ENCODE measurements at places on chromosomes 3 and 15. TPM values are rescaled to one million over a fixed set of nuclear protein-coding genes. Genes with fewer than 3 reads are reported as not detected.
A peak's percentile ranks its signal among the peaks of the same experiment; 100 is the strongest.

GOLGA6D gene
- 0.30 TPM for total RNA-seq

DNA sequence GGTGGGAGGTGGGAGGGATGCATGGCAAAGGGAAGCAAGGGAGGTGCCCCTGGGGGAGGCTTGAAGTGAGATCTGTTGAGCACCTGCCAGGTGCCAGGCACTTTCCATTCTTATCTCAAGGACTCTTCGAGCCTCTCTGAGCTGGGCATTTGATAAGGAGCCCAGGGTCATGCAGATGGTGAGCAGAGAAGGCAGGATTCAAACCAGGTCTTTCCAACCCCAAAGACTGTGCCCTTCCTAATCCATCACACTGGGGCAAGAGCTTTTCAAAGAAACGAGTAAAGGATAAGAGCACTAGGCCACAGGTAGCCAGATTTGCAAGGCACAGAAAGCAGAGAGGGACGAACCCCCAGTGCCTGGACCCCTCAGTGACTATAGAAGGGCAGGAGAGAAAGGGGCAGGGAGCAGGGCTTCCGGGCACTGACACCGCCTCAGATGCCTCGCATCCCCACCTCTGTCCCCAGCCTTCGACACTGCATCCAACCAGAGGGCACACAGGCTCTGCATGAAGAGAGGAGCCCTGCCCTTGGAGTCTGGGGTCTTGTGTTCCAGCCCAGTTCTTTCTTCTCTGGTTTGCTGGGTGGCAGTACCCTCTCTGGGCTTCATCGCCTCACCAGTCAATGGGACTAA, 21.0 kb downstream of the IGDCC4 start:
- DNase-seq = no peak

CHRD gene
- 31.3 TPM for total RNA-seq

DNA sequence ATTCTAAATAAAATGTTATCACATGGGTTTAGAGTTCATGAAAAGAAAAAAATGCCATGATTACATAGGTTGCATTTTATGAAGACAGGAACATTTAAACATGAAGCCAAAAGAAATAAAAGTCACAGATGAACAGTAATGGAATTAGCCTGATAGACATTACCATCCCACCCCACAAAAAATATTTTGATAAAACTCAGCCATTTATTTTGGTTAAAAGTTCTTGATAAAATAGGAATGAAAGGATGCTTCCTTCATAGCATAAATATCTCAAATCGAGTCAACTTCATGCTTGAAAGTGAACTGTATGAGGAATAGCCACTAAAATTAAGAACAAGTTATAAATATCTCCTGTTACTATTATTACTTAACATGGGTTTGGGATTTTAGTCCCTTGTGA, 101.9 kb upstream of the TMC3 start:
- no peak for DNase-seq

DNA sequence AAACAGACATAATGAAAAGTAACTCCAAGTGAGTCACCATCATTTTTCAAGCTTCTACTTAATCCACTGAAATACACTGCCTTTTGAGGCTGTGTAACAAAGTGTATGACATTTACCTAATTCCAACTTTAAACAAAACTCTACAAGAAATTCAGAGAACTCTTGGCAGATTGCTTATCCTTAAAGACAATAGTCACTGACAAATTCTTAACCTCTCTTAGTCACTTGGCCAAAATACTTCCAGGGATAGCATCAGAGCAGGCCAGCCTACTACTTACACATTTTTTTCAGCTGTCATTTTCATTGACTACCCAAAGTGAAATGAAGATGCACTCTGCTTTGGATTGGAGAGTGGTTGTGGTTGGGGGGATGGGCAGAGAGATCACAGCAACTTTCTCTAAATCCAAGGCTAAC, 3.6 kb downstream of the WWTR1 start:
- no peak for DNase-seq

CHAC1 gene
- total RNA-seq = 5.6 TPM

MED12L gene
- total RNA-seq = 1.5 TPM

- no peak for DNase-seq
Observed at GRCh38 chr15:61383421-61383820, 154.3 kb upstream of the RORA start.

C3orf49 gene
- total RNA-seq = not detected

NCK1 gene
- 55.5 TPM for total RNA-seq

- DNase-seq = peak; percentile 48
Observed at GRCh38 chr3:30448450-30449289, 157.7 kb upstream of the TGFBR2 start.

DNA sequence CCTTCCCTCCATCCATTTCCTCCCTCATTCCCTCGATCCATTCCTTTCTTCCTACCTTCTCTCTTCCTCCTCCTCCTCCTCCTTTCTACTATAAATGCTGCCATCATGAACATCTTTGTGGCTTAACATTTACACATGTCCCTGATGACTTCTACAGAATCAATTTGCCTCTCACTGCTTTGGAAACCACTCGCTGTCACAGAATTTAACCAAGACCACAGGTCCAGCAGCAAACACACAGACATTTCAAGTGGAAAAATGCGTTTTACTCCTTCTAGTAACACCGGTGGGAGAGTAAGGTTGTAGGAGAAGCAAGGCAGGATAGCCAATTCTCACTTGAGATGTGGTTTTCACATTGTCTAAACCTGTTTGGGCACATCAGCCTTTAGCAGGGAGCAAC, 101.4 kb upstream of the LRIG1 start:
- no peak for DNase-seq

DNA sequence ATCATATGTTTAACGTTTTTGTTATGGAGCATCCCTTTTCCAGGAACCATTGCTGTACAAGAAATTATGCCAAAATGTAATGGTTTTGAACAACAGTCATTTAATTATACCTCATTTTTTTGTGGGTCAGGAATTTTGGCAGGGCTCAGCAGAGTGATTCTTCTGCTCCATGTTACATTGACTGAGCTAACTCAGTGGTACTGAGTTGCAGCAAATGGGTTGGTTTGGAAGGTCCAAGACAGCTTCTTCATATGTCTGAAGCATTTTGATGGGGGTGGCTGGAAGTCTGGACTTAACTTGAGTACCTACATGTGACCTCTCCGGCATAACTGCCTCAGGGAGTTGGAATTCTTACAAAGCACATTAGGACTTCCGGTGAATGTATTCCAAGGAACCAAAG, 26.0 kb upstream of the CMC1 start:
- no peak for DNase-seq

- DNase-seq = no peak
Observed at GRCh38 chr15:57236561-57237300, 139.6 kb upstream of the CGNL1 start.

SMCO1 gene
- total RNA-seq = 0.79 TPM

GRCh38 chr15:57031082-57031481, 112.6 kb downstream of the TCF12 start:
- DNase-seq = no peak

DNA sequence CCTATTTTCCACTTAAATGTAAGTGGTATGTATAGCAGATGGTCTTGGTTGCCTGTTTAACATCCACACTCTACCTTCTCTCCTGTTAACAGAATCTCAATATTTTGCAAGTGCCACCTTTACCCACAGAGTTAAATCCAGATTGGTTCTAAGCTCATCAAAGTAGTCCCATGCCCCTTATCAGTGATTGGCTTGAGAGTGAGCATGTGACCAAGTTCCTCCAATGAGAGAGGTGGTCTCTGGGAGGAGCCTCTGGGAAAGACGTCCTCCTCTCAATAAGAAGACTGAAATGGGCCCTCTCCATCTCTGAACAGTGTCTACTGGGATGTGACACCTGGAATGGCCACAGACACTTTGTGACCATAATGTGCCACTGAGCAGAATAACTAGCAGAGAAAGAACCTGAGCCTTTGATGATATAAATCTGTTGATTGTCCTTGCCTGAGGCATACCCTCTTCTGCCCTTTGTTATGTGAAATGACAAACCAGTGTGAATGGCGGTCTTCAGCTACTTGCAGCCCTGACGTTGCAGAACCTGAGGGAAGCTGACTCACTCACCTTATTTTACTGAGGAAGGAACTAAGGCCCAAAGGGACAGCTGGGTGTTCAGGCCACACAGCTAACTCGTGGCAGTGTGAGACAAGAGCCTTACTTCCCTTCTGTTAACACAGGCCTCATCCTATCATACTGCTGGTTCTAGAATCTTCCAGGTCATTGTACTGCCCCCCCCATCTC, 42.4 kb upstream of the LARS2 start:
- DNase-seq = no peak

GRCh38 chr3:24812116-24812515, 317.5 kb upstream of the THRB start:
- DNase-seq = no peak

HAPLN3 gene
- total RNA-seq = 4.4 TPM

CCR9 gene
- total RNA-seq = not detected

GRCh38 chr15:51672155-51672687, 9.1 kb upstream of the SCG3 start:
- no peak for DNase-seq

DNA sequence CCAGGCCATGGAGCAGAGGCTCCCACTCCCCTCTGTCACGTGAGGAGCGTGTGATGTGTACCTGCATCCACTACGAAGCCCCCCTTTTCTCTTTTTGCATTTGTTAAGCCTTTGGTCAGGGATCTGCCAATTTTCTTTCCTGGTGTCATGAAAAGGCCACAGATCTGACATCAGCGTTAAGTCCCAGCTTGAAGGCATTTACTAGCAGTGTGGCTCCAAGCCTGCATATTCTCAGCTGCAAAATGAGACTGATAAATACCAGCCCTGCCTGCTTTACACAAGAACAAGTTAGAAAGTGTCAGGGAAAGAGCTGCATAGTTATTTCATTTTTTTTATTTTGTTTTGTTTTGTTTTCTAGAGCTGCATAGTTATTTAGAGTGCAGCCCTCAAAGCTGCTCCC, 2.3 kb upstream of the ANKRD63 start:
- peak; percentile 84 for DNase-seq

IGSF11 gene
- 1.6 TPM for total RNA-seq

GRCh38 chr3:52265387-52265786, 13.1 kb downstream of the WDR82 start:
- DNase-seq = no peak

GRCh38 chr15:81889485-81889881, 156.3 kb downstream of the MEX3B start:
- DNase-seq = no peak

- no peak for DNase-seq
Observed at GRCh38 chr3:195705081-195705991, 15.4 kb upstream of the MUC20 start.

SNURF gene
- 19.1 TPM for total RNA-seq

CCRL2 gene
- total RNA-seq = 1.2 TPM

GRCh38 chr3:148990236-148990635, 1.1 kb upstream of the GYG1 start:
- no peak for DNase-seq

DNA sequence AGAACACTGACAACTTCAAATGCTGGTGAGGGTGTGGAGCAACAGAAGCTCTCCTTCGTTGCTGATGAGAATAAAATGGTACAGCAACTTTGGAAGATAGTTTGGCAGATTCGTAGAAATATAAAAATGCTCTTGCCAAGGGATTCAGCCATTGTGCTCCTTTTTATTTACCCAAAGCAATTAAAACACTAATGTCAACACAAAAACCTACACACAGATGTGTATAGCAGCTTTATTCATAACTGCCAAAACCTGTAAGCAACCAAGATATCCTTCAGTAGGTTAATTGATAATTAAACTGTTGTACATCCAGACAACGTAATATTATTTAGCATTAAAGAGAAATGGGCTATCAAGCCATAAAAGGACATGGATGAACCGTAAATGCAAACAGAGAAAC, 37.8 kb upstream of the LSAMP start:
- DNase-seq = no peak

DNA sequence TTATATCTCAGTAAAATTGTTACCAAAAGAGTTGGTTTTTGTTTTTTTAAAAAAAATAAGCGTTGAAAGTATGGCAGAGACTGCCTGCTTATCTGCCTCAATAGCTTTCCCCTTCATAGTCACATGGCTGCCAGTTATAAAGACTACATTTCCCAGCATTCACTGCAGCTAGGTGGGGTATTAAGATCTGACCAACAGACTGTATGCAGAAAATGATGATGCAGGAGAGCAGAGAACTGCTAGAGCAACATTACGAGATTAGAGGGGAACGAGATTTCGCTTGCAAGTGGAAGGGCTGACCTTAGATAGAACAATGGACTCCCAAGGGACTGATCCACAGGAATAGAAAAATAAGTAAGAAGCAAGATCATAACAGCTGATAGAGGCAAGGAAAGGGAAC, 14.3 kb downstream of the RHOA start:
- peak; percentile 35 for DNase-seq

LRRC28 gene
- 26.0 TPM for total RNA-seq

- DNase-seq = no peak
Observed at GRCh38 chr3:120506076-120506827, 55.5 kb upstream of the FSTL1 start.

GRCh38 chr15:25718597-25718996, 144.5 kb downstream of the ATP10A start:
- no peak for DNase-seq

- peak; percentile 39 for DNase-seq
Observed at GRCh38 chr3:64074060-64074459, 50.8 kb upstream of the PSMD6 start.

DNA sequence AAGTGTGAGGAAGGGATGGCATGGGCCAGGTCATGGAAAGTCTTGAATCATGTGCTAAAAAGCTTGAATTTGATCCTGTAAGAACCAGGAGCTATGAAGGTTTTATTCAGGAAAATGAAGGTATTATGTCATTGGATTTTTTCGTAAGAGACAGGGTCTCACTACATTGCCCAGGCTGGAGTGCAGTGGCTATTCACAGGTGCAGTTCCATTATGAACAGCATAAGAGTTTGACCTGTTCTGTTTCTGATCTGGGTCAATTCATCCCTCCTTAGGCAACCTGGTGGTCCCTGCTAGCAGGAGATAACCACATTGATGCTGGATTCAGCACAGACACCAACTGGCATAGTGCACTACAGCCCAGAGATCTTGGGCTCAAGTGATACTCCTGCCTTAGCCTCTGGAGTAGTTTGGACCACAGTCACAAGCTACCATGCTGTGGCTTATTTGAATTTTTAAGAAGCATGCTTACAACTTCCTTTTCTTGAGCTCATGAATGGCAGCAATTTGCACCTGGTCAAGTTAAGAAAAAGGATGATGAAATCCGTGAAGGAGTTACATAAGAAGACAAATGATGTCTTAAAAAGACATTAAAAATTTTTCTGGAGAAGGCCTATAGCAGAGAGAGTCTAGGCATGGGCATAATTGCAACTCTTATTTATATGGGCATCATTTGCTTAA, 79.1 kb downstream of the CADPS start:
- no peak for DNase-seq

- DNase-seq = no peak
Observed at GRCh38 chr3:153084431-153084830, 77.6 kb upstream of the RAP2B start.

- DNase-seq = peak; percentile 90
Observed at GRCh38 chr3:21055015-21055414, 696.0 kb downstream of the ZNF385D start.

GRCh38 chr3:161251716-161252115, 30.6 kb downstream of the NMD3 start:
- no peak for DNase-seq

- no peak for DNase-seq
Observed at GRCh38 chr3:50324351-50325112, 2.0 kb upstream of the HYAL2 start.
